NCI-H460 (cell line): ENCODE measurements at places on chromosomes 7 and 10. TPM values are rescaled to one million over a fixed set of nuclear protein-coding genes. Genes with fewer than 3 reads are reported as not detected.

The TMEM184A gene
- 6.4 and 6.7 TPM in 2 replicates for total RNA-seq

The KAT6B gene
- total RNA-seq, result 9.1 and 9.8 TPM in 2 replicates

The CASTOR2 gene
- 3.4 and 5.5 TPM in 2 replicates for total RNA-seq

The SMO gene
- 7.1 and 7.9 TPM in 2 replicates for total RNA-seq

The ANKRD61 gene
- 0.46 and 0.72 TPM in 2 replicates for total RNA-seq

The FAM24B gene
- total RNA-seq, result 34.9 and 36.3 TPM in 2 replicates

The PIK3AP1 gene
- 0.47 and 1.3 TPM in 2 replicates for total RNA-seq

The MYO1G gene
- 0.07 TPM in 1 of 2 replicates, not detected in the other for total RNA-seq

The ASB10 gene
- not detected in 2 replicates for total RNA-seq

The LRRC18 gene
- total RNA-seq, result not detected in 2 replicates

The MKX gene
- 0.66 and 1.1 TPM in 2 replicates for total RNA-seq

The FRA10AC1 gene
- 14.1 and 19.9 TPM in 2 replicates for total RNA-seq

The C1QL3 gene
- not detected in 2 replicates for total RNA-seq

The ODAD2 gene
- 0.82 and 1.2 TPM in 2 replicates for total RNA-seq

The IDI2 gene
- not detected in 2 replicates for total RNA-seq

The AS3MT gene
- 2.3 and 2.5 TPM in 2 replicates for total RNA-seq

The EVX1 gene
- total RNA-seq, result 0.12 TPM in 1 of 2 replicates, not detected in the other

The LYZL2 gene
- total RNA-seq, result not detected in 2 replicates

The TAS2R4 gene
- total RNA-seq, result 1.2 and 1.3 TPM in 2 replicates

The CALHM3 gene
- total RNA-seq, result not detected in 2 replicates

The TACR2 gene
- not detected in 2 replicates for total RNA-seq

The SLC26A5 gene
- not detected in 2 replicates for total RNA-seq

The AQP1 gene
- 0.15 and 0.26 TPM in 2 replicates for total RNA-seq

The CYP2E1 gene
- total RNA-seq, result 1.4 and 1.6 TPM in 2 replicates
